ENCODE measurements at places on chromosomes 5 and 9. TPM values are rescaled to one million over a fixed set of nuclear protein-coding genes. Genes with fewer than 3 reads are reported as not detected.

SLC6A7 gene
- not detected for total RNA-seq

CFAP157 gene
- 0.09 TPM for total RNA-seq

CMBL gene
- 11.2 TPM for total RNA-seq

KIF20A gene
- total RNA-seq: 8.8 TPM

MEIKIN gene
- total RNA-seq: not detected

SLC36A3 gene
- total RNA-seq: not detected
